ENCODE measurements at places on chromosomes 1 and 21. TPM values are rescaled to one million over a fixed set of nuclear protein-coding genes. Genes with fewer than 3 reads are reported as not detected.

ANXA9 gene
- polyA plus RNA-seq = 8.8 TPM

RCC2 gene
- polyA plus RNA-seq = 22.5 TPM

COL9A2 gene
- 33.5 TPM for polyA plus RNA-seq

DNA sequence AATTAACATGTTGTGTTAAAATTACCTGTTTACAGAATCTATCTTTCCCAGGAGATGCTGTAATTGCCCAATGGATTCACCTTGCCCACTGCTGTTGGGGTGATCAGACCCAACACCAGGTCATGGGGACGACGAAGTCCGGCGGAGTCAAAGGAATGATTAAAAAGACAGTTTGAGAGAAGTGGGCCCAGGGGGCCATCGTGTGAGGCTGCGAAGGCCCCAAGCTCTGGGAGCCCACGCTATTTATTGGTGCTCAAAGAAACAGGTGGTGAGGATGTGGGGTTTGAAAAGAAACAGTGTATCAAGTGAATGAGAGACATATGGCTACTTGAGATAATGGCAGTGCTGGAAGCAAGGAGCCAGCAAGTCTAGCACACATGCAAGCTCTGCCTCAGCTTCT lies 16.3 kb upstream of the L1TD1 start:
- no peak for DNase-seq

DNA sequence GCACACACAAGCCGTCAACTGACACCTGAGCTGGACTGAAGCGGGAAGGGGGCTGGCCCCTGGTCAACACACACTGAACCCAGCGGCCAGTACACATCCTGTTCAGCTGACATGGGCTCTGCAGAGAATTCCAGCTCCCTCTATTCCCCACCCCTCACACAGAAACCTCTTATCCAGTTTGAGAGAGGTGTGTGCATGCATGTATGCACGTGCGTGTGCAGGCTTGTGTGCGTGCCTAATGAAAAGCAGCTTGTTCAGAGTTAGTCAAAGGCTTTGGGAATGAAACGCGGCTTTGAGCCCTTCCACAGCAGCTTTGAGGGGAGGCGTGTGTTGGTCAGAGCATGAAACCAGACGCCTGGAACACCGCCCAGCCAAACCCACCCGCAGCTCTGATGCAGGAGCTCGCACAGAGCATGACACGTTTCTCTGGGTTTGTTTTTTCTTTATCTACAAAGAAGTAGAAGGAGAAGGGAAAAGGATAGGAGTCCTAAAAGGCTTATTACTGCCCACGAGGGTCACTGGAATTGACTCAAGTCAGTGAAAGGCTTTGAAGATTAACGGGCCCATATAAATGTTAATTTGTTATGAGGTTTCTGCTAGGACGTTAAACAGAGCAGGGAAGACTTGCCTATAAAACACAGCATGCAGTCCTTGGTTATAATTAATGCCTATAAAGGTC lies 184.2 kb downstream of the ETS2 start:
- DNase-seq = peak; percentile 88

DNA sequence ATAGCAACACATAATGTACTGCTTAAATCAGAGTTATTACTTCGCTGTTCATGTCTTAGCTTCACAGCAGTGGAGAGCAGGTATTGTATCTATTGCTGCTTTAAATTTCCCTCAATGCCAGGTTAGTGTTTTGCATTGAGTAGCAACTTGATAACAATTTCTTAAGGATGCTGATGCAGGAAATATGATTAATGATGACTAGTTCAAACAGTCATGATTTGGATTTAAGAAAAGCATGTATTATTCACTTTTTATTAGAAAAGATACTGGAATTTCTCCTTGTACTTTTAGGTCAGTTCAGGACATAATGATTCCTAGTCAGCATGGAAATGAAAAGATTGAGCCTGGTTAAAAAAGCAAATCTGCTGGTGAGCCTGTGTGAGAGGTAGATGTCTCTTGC lies 67.2 kb upstream of the ARHGAP29 start:
- DNase-seq = no peak

- no peak for DNase-seq
Observed at GRCh38 chr1:6325482-6325881, 64.6 kb upstream of the GPR153 start.

DNA sequence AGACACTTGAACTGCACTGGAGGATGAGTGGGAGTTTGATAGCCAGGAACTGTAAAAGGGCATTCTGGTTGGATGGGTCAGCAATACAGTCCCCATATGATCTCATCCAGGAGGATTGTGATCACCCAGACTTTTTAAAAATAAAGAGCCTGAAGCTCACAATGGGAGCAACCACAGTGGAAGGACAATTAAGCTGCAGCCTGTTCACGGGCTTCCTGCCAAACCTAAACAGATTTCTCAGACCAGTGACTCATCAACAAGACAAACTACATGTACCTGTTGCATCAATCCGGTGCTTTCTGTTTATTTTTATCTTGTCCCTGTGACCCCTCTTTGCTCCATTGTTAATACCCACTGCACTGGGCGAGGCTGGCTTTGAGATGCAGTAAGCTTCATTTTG lies 52.3 kb downstream of the PAPPA2 start:
- peak; percentile 21 for DNase-seq

Data from hepatocyte (in vitro differentiated cells).